Astrocyte (in vitro differentiated cells and primary cell): ENCODE measurements at places on chromosomes 5 and 9.
A peak's percentile ranks its signal among the peaks of the same experiment; 100 is the strongest.

DNA sequence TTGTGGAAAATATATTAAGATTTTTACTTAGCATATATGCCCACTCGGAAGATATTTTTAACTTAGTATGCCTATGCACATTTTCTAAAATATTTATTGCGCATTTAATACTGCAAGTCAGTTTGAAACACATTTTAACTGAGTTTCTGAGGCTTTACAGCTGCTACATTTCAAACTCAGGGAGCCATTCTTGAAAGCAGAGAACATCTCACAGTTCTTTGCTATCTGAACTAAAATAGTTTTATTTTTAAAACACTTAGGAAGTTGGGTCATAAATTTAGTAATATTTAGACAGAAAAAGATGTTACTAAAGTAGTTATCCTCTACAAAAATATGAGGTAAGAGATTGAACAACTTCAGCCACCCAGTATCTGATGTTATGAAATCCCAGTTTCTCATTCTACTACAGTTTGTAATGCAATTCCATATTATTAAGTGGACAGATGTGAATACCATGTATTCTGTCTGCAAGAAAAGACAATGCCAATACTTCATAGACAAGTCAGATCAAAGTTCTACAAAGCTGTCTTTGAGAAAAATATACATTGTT is 409.9 kb upstream of the EDIL3 start:
- DNase-seq = no peak

GRCh38 chr5:93887678-93888077 is 146.3 kb upstream of the POU5F2 start:
- DNase-seq = no peak

- DNase-seq = no peak
Observed at GRCh38 chr5:100852988-100853449, 50.1 kb downstream of the ST8SIA4 start.

- DNase-seq = no peak
Observed at GRCh38 chr9:87816036-87816435, 66.6 kb upstream of the SPATA31E1 start.

GRCh38 chr5:82111191-82111590 is 139.4 kb downstream of the ATG10 start:
- peak; percentile 92 for DNase-seq

GRCh38 chr5:88486431-88486830 is 217.8 kb upstream of the TMEM161B start:
- DNase-seq = no peak

DNA sequence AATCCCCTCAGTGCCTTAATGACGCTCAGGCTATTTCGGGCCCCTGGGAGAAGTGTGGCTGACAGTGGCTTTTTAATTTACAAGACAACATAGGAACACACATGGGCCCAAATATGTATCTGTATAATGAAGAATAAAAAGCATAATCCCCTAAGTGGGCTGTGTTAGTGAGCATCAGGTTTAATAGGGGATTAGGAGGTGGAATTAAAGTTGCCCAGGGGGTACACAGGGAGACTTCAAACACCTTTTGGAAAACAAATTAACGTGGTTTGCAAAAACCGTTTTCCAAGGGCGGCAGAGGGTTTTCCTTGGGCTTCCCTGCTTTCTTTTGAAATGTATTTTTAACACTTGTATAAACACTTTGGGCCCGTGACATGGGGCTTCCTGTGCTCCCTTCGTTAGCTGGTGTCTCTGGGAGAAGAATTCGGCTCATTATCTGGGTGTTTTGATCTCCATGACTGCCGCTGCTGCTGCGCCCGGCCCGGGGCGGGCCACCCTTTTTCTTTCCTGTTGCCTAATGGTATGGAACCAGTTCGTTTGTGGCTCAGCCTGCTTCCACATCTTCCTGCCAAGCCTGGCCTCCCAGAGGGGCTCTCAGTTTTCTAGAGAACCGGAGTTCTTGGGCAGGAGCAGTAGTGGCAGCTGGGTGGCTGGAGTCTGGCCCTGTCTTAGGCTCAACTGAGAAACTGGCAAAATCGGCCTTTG is 173.0 kb downstream of the MACROH2A1 start:
- DNase-seq = no peak

DNA sequence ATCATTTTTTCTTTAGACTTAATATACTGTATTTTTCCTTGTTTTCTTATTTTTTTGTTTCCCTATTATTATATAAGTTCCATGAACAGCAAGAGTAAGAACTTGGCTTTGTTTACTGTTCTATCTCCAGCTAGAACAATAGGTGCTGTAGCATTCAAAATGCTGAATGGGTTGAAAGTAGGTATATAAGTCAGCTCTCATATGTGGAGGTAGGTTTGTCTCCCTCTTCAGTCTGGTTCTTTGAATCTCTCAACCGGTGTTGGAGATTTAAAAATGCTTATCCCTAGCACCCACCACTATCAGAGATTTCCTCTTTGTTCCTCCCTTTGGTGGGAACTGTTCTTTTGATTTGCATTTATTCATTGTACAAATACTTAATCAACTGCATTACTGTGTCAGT is 87.5 kb upstream of the FSD1L start:
- DNase-seq = no peak

DNA sequence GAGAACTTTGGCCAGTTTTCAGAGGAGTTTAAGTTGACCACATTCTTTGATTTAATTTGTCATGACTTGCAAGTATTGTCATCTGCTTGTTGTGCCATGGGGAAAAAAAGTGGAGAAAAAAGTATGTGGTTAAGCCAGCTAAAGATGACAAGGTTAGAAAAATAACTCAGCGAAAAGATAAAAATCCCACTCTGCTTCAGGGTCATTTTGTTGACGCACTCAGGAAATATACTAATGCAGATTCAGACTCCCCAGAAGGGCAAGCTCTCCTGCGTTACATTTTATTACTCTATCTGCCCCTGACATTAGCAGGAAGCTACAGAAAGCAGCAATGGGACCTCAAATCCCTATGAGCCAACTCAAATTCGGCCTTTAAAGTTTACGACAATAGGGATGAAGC is 27.6 kb upstream of the TESK1 start:
- DNase-seq = peak; percentile 8

GRCh38 chr5:68290260-68290674 is 74.7 kb downstream of the PIK3R1 start:
- DNase-seq = peak; percentile 56

- no peak for DNase-seq
Observed at GRCh38 chr9:125910286-125910685, 163.1 kb downstream of the PBX3 start.

- peak; percentile 91 for DNase-seq
Observed at GRCh38 chr9:131999692-132000551, 79.7 kb downstream of the MED27 start.

- no peak for DNase-seq
Observed at GRCh38 chr5:34037726-34038125, 5.3 kb downstream of the C1QTNF3 start.

DNA sequence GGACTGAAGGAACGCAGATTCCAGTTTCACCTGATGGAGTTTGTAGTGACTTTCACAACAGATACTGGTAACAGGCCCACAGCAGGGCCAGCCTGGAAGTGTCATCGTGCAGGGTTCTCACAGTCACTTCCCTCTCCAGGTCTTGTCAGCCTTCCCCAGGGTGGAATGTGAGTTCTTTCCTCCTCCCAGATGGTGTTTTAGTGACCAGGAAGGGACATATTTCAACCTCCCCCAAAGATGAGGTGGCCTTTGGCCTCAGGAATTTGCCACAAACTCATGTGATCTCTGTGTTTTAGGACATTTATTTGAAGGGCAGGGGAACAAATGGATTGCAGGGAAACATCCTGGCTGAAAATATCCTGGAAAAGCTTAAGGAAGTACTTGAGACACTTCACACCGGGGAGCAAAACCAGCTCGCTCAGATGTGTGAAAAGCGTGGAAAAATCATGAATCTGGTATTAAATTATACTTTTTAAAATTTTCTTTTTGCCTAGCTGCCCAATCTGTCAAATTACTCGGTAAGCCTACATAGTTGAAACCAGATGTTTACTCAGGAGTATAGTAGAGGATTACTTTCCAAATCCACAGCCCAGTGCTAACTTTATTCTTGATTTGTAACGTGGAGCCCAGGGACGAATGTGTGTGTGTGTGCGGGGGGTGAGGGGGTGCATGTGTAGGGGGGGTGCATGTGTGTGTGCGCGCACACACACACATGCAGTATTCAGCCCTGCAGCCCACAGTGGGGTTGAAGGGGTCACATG is 66.8 kb downstream of the PTPDC1 start:
- no peak for DNase-seq

GRCh38 chr9:86445671-86446070 is 91.5 kb upstream of the TUT7 start:
- no peak for DNase-seq

GRCh38 chr5:34734326-34734725 is 78.2 kb downstream of the RAI14 start:
- peak; percentile 45 for DNase-seq

DNA sequence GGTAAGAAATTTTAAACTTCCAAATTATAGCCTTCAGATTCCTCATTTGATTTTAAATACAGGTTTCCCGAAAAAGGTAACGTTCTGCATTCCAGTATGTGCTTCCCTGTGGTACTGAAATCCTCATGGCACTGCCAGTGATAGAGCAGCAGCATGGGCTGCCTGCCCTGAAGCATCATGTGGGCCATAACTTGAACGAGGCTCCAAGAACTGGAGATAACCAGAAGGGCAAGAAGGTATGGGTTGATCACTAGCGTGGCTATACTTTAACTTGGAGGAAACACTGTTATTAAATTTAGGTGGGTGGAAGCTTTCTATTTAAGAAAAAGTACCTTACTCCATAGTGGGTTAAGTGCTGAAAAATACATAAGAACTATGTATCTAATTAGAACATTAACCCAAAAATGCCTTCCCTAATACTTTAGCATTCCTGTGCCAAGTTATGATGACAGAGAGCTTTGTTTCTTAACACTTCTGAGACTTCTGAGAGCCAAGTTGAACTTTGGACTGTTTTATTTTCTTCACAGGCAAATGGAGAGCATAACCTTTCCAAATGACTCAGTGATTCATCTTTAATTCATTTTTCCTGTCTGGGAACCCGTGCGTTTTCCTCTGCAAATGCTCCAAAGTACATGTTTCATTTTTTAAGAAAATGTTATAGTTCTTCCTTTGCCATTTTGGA is 191.5 kb upstream of the GNA14 start:
- DNase-seq = peak; percentile 78

GRCh38 chr9:70618784-70619183 is 204.3 kb upstream of the KLF9 start:
- no peak for DNase-seq

- no peak for DNase-seq
Observed at GRCh38 chr5:35209862-35210261, 20.4 kb downstream of the PRLR start.

GRCh38 chr9:127153501-127153900 is 31.1 kb upstream of the ANGPTL2 start:
- no peak for DNase-seq

DNA sequence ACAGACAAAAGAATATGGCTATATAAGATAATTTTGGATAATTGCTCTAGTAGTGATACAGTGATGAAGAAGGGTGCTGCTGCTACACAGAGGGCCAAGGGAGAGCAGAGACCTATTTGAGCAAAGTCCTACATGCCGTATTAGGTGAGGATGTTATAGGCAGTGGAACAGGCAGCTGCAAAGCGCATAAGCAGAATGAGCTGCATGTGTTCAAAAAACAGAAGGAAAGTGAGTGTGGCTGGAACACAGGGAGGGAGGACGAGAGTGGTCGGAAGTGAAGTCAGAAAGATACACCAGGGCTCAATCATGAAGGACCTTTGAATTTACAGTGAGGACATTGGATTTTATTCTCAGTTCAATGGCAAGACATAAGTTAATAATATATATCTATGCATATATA is 35.4 kb downstream of the ITGA2 start:
- DNase-seq = no peak

DNA sequence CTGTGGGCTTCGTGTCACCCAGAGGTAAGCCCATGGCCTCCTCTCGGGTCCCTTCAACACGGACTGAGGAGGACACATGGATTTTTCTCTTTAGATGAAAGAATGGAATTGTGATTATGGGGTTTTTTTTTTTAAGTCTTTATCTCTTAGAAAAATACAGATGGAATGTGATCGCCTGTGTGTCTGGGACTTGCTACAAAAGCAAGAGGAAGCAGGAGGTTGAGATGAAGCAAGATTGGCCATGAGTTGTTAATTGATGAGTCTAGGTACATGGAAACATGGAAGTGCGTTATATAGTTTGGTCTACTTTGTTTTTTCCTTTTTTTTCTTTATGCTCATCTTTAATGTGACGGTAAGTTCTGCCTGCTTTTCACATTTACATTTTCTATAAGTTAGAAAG is 14.6 kb downstream of the USP20 start:
- peak; percentile 80 for DNase-seq

DNA sequence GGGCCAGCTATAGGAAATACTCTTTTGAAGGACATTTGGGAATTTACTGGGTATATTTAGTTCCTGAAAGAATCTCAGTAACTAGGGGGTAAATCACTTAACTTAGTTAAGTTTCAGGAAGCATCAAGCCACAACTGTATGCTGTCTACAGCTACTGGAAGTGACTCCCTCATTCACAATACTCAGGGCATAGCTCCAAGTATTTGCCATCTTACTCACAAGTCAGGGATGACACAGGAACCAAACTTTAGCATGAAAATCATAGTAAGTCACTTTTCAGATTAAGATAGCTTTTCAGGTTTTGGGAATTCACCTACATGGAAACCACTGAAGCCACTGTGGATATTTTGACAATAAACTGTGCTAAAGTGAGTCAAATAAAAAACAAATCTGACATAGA is 242.4 kb upstream of the ATP10B start:
- DNase-seq = peak; percentile 81

DNA sequence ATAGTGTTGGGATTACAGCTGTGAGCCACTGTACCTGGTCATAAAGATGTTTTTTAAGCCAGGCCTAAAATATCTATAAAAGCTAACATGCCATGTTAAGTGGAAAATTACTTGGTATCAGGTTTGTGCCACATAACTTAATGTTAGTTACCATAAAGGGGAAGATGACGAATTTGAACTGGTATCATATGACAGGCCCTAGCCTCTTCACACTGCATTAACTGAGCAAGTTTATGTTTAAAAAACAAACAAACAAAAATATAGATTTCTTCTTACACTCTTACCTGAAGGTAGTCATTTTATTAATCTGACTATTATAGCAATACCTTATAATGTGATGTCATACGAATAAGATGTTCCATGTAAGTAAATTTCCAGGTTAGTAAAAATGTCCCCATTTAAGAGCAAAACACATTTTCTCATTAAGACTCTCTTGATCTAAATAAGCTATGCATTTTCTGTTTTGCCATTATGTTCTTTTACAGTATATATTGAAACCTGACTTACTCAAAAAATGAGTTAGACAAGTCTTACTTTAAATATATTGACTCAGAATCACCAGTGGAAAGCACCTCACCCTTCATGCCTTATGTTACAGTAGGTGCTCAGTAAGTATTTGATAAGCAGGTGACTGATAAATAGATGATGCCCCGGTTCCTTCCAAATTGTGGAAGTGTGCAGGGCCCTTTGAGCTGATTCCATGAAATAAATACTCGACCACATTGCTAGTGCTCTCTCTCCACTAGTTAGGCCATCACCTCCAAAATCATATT is 125.4 kb downstream of the CDC42SE2 start:
- DNase-seq = no peak

DNA sequence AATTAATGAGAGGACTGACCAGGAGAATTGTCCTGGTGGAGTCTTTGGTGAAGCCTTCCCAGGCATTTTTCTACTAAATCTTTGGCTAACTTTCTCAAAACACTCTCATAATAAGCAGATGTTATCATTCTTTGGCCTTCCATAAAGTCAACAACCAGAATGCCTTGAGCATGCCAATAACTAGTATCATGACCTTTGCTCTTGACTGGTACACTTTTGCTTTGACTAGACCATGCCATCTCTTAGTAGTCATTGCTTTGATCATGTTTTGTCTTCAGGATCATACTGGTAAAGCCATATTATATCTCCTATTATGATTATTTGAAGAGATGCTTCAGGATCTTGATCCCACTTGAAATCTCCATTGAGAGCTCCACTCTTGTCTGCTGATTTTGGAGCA is 506.9 kb downstream of the ELAVL2 start:
- DNase-seq = no peak
